Mononuclear cell (primary cell): ENCODE measurements at places on chromosomes 11 and 22. TPM values are rescaled to one million over a fixed set of nuclear protein-coding genes. Genes with fewer than 3 reads are reported as not detected.

DDX25 gene
- 0.10 TPM for total RNA-seq

RTCB gene
- 80.3 TPM for total RNA-seq

MS4A7 gene
- total RNA-seq, result 28.7 TPM

SORL1 gene
- 216 TPM for total RNA-seq

AGBL2 gene
- 2.1 TPM for total RNA-seq

ARFIP2 gene
- 33.3 TPM for total RNA-seq

C22orf15 gene
- total RNA-seq, result 0.31 TPM

HBB gene
- 76.0 TPM for total RNA-seq

ALDH3B2 gene
- not detected for total RNA-seq

GRIA4 gene
- not detected for total RNA-seq

PHLDA2 gene
- total RNA-seq, result 1.7 TPM

KBTBD3 gene
- total RNA-seq, result 4.7 TPM

CLCF1 gene
- total RNA-seq, result 11.0 TPM

B4GALNT4 gene
- 0.21 TPM for total RNA-seq

DNAJC24 gene
- total RNA-seq, result 9.8 TPM

KCNQ1 gene
- 12.7 TPM for total RNA-seq

RAB3IL1 gene
- not detected for total RNA-seq

MN1 gene
- total RNA-seq, result 4.5 TPM

ENDOD1 gene
- 20.9 TPM for total RNA-seq

NDUFS8 gene
- 22.1 TPM for total RNA-seq

MUC6 gene
- under 0.01 TPM for total RNA-seq

FAM180B gene
- not detected for total RNA-seq

EIF4ENIF1 gene
- 21.9 TPM for total RNA-seq

UPK3A gene
- total RNA-seq, result 0.94 TPM
